ENCODE measurements at places on chromosomes 11 and 22. TPM values are rescaled to one million over a fixed set of nuclear protein-coding genes. Genes with fewer than 3 reads are reported as not detected.
A peak's percentile ranks its signal among the peaks of the same experiment; 100 is the strongest.

- H3K4me3 ChIP-seq = no peak overlapping the region
- H3K27ac ChIP-seq = no peak overlapping the region
- H3K4me1 ChIP-seq = no peaks in the 10 kb centered on the region
- H3K36me3 ChIP-seq = no peaks in the 10 kb centered on the region
- no peaks in the 10 kb centered on the region for H3K27me3 ChIP-seq
Measured at GRCh38 chr11:61996933-61997332, 29.5 kb upstream of the FTH1 start.

- no peak overlapping the region for H3K27ac ChIP-seq
- no peak overlapping the region for H3K4me3 ChIP-seq
- no peaks in the 10 kb centered on the region for H3K4me1 ChIP-seq
- no peaks in the 10 kb centered on the region for H3K36me3 ChIP-seq
- no peak for DNase-seq
Measured at GRCh38 chr11:80727315-80727714, 1286.5 kb upstream of the TENM4 start.

DNA sequence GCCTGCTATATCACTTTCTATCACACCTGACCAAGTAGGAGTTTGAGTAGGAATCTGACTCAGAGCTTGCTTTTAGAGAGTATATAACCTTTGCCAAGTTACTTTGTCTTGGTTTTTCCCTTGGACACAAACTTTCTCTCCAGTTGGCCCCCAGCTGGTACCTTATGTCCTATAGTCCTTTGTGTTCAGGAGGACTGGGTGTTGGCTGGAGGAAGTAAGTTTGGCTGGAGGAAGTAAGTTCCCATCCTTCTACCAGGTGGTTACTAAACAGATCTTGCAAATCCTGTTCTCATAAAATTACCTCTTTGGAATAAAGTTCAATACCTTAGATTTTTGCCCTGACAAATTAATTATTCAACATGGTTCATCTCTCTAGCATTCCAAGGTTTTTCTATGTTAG lies 37.2 kb downstream of the SPON1 start:
- H3K4me1 ChIP-seq = no peaks in the 10 kb centered on the region
- no peak overlapping the region for H3K4me3 ChIP-seq
- no peak overlapping the region for H3K27ac ChIP-seq
- H3K36me3 ChIP-seq = no peaks in the 10 kb centered on the region
- H3K27me3 ChIP-seq = no peaks in the 10 kb centered on the region
- DNase-seq = no peak

DNA sequence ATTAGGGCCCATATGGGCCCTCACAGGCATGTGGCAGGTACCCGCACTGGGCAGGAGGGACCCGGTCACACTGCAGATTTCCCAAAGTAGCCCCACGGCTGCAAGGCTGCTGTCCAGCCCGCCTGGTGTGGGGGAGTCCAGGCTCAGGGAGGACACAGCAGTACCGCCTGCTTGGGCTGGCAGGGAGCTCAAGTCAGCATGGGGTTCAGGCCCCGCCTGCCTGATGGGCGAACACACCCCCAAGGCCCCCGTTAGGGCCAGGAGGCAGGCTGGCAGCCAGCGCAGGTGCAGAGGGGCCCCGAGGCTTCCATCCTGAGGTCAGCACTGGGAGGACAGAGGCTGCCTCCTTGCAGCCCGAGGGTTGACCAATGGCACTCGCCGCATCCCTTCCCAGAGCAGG lies 5.5 kb downstream of the ZDHHC8 start:
- H3K27me3 ChIP-seq = no peaks in the 10 kb centered on the region
- no peaks in the 10 kb centered on the region for H3K4me1 ChIP-seq
- DNase-seq = no peak
- H3K27ac ChIP-seq = no peak overlapping the region

DNA sequence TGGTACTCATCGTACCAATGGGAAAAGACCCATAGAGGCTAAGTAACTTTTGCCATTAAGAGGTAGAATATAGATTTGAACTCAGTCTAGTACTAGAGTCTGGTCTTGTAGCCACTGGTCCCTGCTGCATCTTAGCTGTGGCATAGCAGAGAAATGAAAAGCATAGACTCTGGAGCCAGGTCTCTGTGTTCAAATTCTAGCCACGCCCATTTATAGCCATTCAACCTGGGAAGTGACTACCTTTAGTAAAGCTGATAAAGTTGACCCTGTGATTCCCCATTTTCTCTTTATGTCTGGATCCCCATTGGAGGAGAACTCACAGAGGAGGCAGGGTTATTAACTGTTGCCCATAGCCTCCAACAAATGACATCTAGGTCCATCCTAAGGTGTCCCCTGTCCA lies 113.6 kb downstream of the ME3 start:
- H3K27me3 ChIP-seq = no peaks in the 10 kb centered on the region
- H3K4me1 ChIP-seq = no peaks in the 10 kb centered on the region
- DNase-seq = no peak
- peaks cover 3% of the 10 kb centered on the region for H3K36me3 ChIP-seq
- no peak overlapping the region for H3K27ac ChIP-seq

- H3K27ac ChIP-seq = peak overlapping the region; percentile 68
- no peaks in the 10 kb centered on the region for H3K36me3 ChIP-seq
- DNase-seq = no peak
- no peak overlapping the region for H3K4me3 ChIP-seq
- H3K4me1 ChIP-seq = peaks cover 15% of the 10 kb centered on the region
Measured at GRCh38 chr11:19982774-19983495, 177.3 kb downstream of the DBX1 start.

DNA sequence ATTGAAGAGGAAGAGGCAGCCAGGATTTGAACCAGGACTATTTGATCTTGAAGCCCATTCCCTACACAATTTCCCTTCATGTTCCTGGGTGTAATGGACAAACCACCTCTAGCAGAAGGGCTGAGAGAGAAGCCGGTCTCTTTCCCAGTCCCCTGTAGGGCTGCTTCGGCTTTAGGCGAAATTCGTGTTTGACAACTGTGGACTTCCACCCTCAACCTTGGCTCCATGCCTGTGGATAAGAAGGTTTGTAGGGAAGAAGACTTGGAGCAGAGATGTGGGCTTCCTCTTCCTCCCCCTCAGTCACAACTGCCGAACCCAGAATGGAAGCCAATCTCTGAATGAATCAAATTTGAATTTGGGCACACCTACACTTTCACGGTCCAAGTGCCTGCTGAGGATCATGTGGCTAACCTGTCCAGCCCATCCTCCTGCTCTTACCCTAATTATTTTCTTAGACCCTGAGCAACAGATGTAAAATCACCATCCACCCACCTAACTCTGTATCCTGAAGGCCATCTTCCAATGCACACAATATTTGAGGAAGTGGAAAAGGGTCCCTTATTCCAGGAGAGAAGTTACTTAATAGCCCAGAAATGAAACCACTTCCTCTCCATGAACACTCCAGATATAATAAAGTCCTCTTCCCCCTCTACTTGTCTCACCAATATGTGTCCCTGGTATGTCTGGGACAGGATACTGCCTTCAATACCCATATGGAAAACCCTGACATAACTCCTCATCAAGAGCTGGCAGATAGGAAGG lies 10.1 kb upstream of the SCN2B start:
- no peaks in the 10 kb centered on the region for H3K27me3 ChIP-seq
- no peaks in the 10 kb centered on the region for H3K36me3 ChIP-seq
- DNase-seq = no peak
- no peak overlapping the region for H3K27ac ChIP-seq

DNA sequence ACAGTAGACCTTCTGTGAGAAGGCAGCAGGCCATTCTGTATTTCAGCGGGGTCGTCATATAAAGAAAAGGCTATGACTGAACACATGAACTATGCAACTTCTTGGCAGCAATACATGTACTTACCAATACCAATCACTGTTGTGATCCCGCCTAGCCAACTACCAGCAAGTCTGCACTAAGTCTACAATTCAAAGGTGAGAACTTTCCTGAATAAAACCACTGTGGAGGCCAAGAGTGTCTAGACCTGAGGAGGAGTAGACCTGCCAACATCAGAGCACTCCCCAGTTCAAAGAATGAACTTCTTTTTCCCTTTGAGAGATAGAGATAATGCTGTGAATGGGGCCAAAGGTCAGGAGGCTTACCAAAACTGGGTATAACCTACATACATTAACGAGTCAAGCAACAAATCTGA lies 108.2 kb downstream of the SIK3 start:
- no peak overlapping the region for H3K4me3 ChIP-seq
- H3K27ac ChIP-seq = no peak overlapping the region
- peaks cover 8% of the 10 kb centered on the region for H3K4me1 ChIP-seq

GRCh38 chr22:35131525-35132000 lies 65.6 kb downstream of the ISX start:
- no peak overlapping the region for H3K4me3 ChIP-seq
- DNase-seq = no peak
- no peaks in the 10 kb centered on the region for H3K4me1 ChIP-seq
- no peaks in the 10 kb centered on the region for H3K36me3 ChIP-seq

The RAG2 gene
- total RNA-seq = not detected

DNA sequence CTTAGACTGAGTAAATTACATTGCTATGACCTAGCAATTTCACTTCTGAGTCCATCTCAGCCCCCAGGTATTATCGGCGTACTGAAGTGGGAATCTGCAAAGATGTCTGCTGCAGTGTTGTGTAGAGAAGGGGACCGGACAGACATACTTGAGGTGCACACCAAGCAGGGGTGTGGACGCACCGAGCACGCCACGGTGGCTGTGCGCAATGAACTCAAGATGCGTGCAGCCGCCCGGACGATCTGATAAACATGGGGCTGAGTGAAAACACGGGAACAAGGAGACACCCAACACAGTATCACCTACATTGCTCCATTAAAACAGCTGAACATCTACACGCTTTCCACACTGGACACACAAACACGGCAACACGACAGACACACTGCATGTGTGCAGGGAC lies 454.3 kb downstream of the OPCML start:
- no peak overlapping the region for H3K27ac ChIP-seq
- H3K27me3 ChIP-seq = no peaks in the 10 kb centered on the region
- H3K4me1 ChIP-seq = no peaks in the 10 kb centered on the region
- no peak overlapping the region for H3K4me3 ChIP-seq

DNA sequence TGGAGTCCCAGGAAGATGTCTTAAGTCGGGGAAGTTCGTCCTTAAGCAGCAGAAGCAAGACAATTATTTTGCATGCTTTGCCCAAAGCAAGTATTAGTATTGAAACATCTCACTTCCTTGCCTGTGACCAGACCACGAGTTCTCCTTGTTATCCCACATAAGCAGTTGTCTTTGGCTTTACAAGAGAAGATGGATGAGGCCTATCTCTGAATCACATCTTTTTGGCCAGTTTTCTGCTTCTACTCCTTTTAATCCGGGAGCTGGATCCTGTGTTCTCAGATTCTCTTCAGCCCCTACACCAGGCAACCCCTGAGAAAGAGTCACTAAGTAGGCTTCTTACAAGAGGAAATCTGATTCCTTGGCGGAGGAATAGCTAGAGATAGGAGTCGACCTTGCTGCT lies 2.1 kb downstream of the SYT9 start:
- H3K36me3 ChIP-seq = no peaks in the 10 kb centered on the region
- no peak for DNase-seq
- H3K27me3 ChIP-seq = no peaks in the 10 kb centered on the region
- H3K4me3 ChIP-seq = no peak overlapping the region
